ENCODE measurements at places on chromosomes 16 and 17.

DNA sequence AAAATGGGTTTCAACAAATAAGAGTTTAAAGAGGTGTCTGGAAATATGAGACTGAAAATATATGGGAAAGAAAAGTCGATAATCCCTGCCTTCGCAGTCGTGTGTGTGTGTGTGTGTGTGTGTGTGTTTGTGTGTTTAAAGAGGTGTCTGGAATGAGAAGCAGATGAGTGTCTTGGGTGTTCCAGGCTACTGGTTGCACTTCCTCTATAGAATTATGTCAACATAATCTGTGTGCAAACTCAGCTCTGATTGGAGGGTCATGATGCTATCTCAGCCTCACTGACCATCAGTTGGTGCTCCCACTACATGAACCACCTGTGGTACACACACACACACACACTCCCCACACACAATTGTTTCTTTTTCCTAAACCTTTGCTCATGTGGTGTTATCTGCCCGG is 347.3 kb downstream of the NPIPA8 start:
- DNase-seq, result no peak

GRCh38 chr17:45915263-45915662 is 20.9 kb downstream of the MAPT start:
- DNase-seq, result no peak

DNA sequence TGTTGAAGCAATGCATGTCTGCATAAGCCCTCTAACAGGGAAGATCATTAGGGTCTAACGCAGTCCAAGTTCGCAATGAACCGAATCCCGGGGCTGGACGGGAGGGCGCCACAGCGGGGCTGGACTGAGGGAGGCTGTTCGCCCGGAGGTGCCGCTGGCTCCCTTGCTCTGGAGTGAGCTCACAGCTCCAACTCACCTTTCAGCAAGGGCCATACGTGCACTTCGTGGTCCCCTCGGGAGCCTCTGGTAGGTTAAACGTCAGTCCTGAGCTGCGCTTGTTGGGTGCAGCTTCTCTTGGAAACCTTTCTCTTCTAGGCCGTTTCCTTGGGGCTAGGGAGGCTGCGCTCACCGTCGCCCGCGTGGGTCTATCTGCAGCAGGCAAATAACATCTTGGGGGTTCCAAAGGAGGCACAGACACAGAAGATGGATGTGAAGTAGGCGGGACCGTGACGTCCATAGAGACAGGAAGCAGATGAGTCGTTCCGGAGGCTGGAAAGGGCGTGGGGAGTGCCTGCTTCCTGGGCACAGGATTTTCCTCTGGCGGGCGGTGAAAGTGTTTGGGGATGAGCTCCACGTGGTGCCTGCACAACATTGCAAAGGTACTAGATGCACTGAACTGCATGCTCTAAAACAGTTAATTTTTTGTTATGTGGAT is 21.9 kb downstream of the ATP2C2 start:
- no peak for DNase-seq

DNA sequence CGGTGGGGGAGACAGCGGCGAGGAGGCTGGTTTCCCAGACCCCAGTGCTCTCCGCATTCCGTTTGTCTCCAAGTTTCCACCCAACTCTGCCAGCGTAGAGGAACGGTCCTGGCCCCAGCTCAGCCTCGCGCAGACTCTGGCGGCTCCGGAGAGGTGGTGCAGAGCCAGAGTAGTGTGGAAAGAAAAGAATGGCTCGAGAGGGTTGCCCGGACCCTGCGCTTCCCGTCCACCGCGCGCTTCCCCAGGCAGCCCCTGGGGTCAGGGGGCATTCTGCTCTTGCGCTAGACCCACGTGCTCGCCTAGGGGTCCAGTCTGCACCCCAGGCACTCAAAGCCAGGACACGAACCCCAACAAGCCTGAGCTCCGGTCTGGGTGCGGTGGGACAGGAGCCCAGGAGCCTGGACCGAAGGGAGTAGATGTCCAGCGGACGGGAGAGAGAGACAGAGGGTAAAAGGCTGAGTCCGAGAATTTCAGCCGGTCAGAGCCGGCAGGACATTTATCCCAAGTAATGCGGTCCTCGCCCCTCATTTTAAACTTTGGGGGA is 3.8 kb downstream of the PMP22 start:
- DNase-seq, result no peak

DNA sequence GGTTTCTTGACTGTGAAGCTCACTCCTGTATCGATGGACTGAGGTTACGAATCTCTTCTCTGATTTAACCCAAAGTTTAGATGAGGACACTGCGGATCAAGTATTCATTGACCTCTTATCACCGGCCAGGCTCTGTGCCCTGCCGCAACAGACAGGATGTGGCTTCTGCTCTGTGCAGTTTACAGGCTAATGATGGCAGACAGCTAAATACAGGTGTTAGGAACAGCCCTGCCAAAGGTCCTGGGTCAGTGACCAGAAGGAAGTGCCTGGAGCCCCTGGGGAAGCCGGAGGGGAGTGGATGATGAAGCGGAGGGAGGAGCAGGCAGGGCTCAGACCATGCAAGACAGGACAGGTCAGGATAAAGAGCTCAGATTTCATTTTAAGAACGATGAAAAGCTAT is 44.4 kb downstream of the HAPSTR1 start:
- DNase-seq, result no peak

DNA sequence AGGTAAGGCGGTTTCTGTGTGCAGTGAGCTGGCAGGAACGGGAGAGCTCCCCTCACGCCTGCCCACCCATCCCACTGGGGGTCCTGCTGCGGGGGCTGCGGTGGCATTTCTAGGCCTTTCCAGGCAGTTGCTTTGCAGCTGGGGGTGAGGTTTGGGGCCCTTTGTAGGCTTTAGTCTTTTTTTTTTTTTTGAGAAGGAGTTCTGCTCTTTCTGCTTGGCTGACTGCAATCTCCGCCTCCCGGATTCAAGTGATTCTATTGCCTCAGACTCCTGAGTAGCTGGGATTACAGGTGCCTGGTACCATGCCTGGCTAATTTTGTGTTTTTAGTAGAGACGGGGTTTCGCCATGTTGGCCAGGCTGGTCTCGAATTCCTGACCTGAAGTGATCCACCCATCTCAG is 11.1 kb downstream of the TSC2 start:
- no peak for DNase-seq

DNA sequence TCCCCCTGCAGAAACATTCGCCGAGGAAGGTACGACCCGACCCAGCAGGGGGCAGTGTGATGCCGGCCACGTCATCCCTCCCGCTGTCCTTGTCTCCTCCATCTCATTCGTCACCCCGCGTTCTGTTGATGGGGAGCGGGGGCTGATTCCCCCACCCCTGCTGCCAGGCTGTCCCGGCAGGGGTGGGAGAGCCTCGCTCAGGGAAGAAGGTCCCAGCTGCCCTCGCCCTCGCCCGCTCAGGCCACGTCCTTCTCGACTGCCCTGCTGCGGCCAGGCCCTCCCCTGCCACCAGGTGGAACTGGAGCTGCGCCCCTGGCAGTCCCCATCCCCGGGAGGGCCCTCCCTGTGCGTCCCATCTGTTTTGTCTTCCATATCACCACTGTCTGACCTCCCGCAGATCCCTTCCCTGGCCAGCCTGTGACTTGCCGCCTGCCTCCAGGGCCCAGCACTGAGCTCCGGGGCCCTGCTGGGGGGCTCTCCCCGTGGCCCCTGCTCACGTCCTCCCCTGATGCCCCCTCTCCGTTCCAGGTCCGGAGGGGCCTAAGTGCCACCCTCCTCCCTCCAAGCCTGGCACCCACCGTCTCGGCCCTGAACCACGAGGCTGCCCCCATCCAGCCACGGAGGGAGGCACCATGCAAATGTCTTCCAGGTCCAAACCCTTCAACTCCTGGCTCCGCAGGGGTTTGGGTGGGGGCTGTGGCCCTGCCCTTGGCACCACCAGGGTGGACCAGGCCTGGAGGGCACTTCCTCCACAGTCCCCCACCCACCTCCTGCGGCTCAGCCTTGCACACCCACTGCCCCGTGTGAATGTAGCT is 20.6 kb downstream of the ADAM11 start:
- peak; percentile 76 for DNase-seq

DNA sequence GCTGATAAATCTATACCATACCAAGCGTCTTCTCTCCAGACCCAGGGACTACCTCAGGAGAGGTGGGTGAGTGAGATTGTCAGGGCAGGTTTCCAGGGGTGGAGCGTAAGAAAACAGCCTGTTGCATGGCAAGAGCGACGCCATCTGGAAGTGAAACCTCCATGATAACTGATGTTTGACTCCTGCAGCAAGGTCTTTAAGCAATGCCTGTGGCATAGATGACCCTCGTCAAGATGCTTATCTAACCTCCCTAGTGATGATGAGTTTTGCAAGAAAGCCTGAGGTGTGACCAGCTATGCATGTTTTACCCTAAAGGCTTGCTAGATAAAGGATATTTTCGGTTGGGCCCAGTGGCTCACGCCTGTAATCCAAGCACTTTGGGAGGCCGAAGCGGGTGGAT is 71.6 kb downstream of the GSG1L start:
- no peak for DNase-seq

- DNase-seq, result no peak
These were observed 879 bp upstream of the SPG7 start for GRCh38 chr16:89507214-89507833.

- DNase-seq, result peak; percentile 32
These were observed 6.9 kb downstream of the PLLP start for GRCh38 chr16:57277586-57277985.

GRCh38 chr17:56744721-56745120 is 89.0 kb downstream of the C17orf67 start:
- no peak for DNase-seq

DNA sequence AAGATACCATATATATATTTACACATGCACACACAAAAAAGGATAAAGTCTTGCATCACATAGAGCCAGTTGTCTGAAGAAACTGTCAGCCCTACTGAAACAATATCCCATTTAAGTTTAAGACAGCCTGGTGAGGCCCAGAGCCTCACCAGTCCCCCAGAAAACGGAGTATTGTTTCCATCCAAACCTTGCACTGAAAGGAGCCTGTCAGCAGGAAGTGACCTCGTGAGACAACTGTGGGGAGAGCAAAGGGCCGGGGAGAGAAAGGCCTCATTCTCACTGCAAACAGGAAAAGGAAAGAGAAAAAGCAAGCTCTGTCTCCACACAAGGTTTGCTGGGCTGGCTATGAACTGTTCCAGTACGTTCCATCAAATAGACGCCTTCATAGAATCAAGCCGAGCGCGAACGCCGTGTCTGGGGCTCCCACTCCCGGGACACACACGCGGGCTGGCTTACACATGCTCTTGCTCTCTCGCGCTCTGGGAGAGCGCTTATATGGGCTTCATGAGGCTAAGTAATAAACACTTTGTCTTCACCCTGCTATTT is 44.4 kb upstream of the ZFHX3 start:
- DNase-seq, result no peak

DNA sequence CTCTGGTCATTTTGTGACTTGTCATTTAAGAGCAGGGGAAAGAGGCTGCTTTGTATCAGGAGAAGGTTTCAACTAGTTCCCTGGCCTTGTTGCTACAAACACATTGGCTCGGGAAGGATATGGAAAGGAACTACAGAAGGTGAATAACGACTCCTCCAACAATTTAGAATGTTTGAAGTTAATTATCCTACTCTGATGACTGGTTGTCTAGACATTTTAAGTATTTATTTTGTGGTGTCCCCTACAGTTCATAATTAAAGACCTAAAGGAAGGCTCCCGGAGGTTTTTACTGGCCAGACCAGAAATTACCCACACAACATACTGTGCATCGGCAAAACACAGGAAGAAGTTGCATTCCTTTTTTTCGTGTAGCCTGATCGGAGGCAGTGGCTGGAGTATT is 515.8 kb upstream of the SALL1 start:
- no peak for DNase-seq

GRCh38 chr16:65959983-65960382 is 406.5 kb upstream of the CDH5 start:
- DNase-seq, result no peak

DNA sequence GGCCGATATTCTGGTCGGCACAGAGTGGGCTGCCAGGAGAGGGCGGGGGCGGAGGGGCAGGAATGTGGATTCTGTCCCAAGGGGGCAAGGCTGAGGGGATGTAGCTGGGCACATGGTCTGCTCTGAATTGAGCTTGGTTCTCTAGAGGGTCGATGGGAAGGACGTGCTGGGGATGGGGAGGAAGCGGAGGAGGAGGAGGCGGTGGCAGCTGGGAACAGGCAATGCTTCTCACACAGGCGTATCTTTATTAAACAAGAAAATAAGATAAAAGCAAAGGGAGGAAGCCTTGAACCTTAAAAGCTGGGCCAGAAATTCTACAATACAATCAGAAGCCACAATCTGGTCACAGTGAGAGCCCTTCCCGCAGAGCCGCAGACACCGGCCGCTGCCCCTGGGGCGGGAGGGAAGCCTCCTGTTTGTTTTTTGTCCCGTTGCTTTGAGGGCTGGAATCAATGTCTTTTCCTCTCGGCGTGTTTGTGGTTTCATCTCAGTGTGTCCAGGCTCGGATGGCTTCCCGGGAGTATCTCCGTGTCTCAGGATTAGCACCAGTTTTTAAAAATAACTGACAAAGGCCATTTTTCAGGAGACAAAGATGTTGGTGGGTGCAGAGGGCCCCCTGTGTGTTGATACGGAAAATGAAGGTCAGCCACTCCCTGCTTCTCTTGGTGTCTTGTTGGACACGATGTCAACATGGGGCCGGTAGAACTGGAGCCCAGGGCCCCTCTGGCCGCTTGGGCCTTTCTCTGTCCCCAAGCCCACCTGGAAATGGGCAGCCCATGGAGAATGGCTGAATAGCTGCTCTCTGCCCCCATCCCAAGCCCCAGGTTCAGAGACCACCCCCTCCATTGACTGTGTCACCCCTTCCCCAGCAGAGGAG is 12.3 kb upstream of the SLC7A5 start:
- no peak for DNase-seq

GRCh38 chr16:17362183-17362582 is 108.6 kb downstream of the XYLT1 start:
- no peak for DNase-seq

All from activated gamma-delta T cell treated with Interleukin-2 at 50 U/mL for 16 hours (primary cell).